ENCODE measurements at places on chromosomes 7 and 10.

DNA sequence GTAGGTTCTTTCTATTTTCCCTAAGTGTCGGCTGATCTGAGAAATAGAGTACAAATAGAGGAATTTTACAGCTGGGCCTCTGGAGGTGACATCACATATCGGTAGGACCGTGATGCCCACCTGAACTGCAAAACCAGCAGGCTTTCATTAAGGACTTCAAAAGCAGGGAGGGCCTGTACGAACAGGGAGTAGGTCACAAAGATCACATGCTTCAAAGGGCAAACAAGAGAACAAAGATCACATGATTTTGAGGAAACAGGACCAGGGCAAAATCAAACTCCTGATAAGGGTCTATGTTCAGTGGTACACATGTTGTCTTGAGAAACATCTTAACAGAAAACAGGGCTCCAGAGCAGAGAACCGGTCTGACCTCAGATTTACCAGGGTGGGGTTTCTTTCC lies 88.9 kb downstream of the CNNM2 start:
- no peak overlapping the region for H3K4me3 ChIP-seq
- no peak overlapping the region for H3K27ac ChIP-seq
- no peaks in the 10 kb centered on the region for H3K4me1 ChIP-seq
- H3K36me3 ChIP-seq: no peaks in the 10 kb centered on the region
- DNase-seq: no peak

DNA sequence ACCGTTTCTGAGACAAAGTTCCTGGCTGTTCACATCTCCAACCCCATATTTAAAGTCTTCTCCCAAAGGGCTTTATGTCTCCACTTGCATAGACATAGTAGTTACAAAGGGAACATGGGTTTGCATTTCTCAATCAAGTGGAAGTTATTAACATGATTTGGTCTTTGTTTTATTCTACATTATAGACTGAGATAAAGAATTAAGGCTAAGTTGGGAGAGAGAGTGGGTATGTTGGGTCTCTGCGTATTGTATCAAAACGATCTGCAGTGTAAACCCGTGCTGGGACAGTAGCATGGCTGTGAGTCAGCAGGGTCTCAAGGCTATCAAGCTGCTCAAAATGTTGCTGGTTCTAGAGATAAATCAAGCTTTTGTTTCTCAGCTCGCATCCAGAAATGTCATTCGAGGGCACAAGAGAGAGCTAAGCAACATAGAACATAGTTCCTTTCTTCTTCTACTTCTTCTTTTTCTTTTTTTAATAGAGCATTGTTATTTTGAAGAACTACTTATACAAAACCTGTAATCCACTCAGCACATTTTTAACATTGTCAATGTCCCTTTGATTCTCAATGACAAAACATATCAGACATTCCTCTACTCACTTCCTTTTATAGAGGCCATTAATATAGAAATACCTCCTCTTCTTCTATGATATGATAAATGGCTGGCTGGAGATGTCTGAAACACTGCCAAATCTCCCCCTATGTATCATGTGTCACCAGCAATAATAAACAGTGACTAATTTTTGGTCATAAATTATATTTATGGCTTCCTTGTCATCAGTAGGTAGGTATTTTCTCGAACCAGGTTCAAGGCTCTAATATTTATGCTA lies 34.5 kb upstream of the RHOBTB1 start:
- no peak overlapping the region for H3K4me3 ChIP-seq
- H3K27me3 ChIP-seq: no peaks in the 10 kb centered on the region
- H3K27ac ChIP-seq: no peak overlapping the region
- no peaks in the 10 kb centered on the region for H3K4me1 ChIP-seq
- no peaks in the 10 kb centered on the region for H3K36me3 ChIP-seq

DNA sequence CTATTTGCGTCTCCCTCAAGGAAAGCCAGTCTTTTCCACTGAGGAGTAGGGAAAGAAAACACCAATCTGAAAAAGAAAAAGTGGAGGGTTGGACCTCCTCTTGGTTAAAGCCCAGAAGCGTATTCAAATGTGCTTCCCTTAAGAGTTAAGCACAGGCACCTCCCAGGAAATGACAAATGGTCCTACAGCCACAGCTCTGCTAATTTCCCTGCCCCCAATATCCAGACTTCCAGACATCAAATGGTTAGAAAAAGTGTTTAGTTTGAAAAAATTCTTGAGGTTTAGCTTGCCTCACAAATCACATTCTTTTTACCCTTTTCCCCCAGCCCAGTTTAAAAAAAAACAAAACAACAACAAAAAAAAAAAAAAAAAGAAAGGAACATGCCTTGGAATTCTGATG lies 19.0 kb upstream of the COL1A2 start:
- no peaks in the 10 kb centered on the region for H3K27me3 ChIP-seq
- DNase-seq: no peak
- no peaks in the 10 kb centered on the region for H3K36me3 ChIP-seq
- H3K4me1 ChIP-seq: no peaks in the 10 kb centered on the region

- no peaks in the 10 kb centered on the region for H3K36me3 ChIP-seq
- no peaks in the 10 kb centered on the region for H3K4me1 ChIP-seq
- no peak overlapping the region for H3K27ac ChIP-seq
- H3K4me3 ChIP-seq: no peak overlapping the region
These were observed 490.0 kb upstream of the PHF14 start for GRCh38 chr7:10483671-10484070.

GRCh38 chr7:10222976-10223375 lies 750.7 kb upstream of the PHF14 start:
- H3K4me1 ChIP-seq: no peaks in the 10 kb centered on the region
- H3K36me3 ChIP-seq: no peaks in the 10 kb centered on the region
- H3K27ac ChIP-seq: no peak overlapping the region
- no peaks in the 10 kb centered on the region for H3K27me3 ChIP-seq
- DNase-seq: no peak

DNA sequence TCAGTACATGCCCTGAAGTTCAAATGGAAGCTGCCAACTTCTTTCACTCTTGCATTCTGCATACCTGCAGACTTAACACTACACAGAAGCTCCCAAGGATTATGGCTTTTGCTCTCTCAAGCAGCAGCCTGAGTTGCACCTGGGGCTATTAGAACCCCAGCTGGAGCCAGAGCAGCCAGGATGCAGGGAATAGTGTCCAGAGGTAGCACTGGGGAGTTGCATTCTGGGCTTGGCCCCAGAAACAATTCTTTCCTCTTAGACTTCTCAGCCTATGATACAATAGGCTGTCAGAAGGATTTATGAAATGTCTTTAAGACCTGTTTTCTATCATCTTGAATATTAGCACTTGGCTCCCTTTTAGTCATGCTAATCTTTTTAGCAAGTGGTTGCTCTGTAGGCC lies 886.7 kb upstream of the GHITM start:
- H3K27me3 ChIP-seq: no peaks in the 10 kb centered on the region
- no peaks in the 10 kb centered on the region for H3K4me1 ChIP-seq
- H3K27ac ChIP-seq: no peak overlapping the region
- H3K4me3 ChIP-seq: no peak overlapping the region
- no peak for DNase-seq
- H3K36me3 ChIP-seq: no peaks in the 10 kb centered on the region

DNA sequence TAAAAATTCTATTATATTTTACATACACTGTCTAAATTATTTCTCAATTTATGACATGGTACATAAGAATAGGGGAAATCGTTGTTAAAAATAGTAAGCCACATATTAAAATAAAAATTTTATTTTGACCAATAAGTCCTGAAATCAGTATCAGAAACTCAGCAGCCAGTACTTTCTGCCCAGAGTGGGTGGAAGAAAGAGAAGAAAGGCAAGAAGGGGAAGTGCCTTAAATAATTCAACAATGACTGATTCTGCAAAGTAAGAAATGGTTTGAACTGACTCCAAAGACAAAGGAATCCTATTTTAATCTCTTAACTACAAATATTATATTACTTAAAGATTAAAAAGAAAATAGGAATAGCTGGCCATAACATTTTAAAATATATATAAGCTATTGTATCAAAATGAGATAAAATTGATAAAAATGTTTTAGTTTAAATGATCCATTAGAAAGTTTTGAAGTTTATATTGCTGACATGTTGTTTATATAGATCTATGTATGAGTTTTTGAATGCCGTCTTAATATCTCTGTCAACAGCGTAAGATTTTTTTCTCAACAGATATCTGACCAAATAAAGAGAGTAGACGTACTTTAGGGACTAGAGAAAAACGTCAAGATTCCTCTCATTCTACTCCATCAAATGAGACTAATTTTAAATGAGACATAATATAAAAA lies 30.2 kb upstream of the NRCAM start:
- no peaks in the 10 kb centered on the region for H3K4me1 ChIP-seq
- H3K27me3 ChIP-seq: no peaks in the 10 kb centered on the region
- H3K4me3 ChIP-seq: no peak overlapping the region
- H3K36me3 ChIP-seq: no peaks in the 10 kb centered on the region
- no peak for DNase-seq

GRCh38 chr7:112946350-112946749 lies 140.3 kb downstream of the GPR85 start:
- H3K27ac ChIP-seq: no peak overlapping the region
- no peaks in the 10 kb centered on the region for H3K4me1 ChIP-seq
- H3K36me3 ChIP-seq: no peaks in the 10 kb centered on the region
- H3K4me3 ChIP-seq: no peak overlapping the region
- no peak for DNase-seq

DNA sequence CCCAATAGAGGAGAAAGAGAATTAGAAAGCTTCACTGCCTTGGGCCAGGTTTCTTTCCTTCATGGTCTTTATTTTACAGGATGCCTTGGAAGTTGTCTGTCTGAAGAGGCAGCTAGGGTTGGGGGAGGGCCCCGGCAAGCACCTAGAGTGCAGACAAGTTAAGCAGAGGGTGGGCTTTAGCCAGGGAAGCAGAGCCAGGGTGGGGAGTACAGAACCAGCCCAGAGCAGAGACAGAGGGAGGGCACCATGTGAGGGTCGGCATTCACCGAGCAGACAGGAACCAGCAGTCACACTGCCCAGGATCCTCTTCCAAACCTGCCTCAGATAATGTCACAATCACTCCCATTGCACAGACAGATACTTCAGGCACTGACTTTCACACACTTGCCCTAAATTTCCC lies 75.9 kb downstream of the ADARB2 start:
- no peaks in the 10 kb centered on the region for H3K27me3 ChIP-seq
- no peak overlapping the region for H3K4me3 ChIP-seq
- DNase-seq: no peak
- no peak overlapping the region for H3K27ac ChIP-seq
- H3K4me1 ChIP-seq: no peaks in the 10 kb centered on the region

DNA sequence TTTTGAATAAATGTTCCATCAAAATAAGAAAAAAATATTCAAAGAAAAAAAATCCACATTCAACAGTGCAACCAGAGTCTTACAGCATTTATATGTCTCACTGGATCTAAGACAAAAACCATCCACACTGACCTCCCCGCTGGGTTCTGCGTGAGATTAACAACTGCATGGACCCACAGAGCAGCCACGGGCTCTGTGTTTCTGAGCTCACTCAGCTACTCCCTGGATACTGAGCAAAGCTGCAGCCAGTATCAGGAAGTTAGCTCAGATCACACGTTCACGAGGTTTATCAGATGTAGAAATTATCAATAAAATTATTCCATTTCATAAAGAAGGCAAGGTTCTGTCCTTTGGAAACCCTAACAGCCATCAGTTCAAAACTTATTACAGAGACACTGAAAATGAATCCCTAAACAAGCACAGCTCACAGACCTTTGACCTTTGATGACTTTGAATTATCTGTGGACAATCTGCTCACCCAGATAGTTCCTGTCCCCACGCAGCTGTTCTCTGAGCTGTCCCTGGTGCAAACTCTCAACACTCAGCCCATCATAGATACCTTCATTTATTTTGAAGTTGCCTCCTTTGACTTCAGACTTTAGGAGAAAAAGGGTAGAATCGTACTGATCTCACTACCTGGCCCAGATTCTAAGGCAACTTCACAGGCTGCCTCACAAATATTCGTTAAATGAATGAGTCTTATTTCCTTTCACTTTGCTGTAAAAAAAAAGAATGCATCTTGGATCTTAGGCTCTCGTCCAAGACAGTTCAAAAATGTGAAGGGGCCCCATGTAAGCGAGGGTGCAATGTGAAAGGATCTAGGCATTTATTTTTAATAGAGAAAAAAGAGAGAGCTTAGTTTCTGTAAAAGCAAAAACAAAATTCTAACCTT lies 67.7 kb upstream of the SVIL start:
- DNase-seq: no peak
- H3K4me1 ChIP-seq: peaks cover 17% of the 10 kb centered on the region
- H3K36me3 ChIP-seq: no peaks in the 10 kb centered on the region
- no peaks in the 10 kb centered on the region for H3K27me3 ChIP-seq
- H3K27ac ChIP-seq: 0 out of 2 replicates have a peak overlapping the region, but pooled peaks have one; percentile 23

DNA sequence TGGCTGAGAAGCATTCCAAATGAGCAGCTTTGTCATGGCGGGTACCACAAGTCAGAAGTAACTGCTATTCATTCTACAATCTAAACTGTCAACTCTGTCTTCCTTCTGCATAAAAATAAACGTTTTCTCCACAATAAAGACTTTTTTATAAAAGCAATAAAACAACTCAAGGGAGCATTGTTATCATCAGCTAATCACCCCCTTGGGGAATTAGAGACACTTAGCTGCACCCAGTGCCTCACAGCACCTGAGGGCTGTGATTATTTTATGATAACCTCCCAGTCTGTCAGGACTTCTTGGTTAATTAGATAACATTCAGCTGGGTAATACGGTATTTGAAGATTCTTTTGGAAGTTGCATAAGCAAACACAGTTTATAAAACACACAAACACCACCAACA lies 155.6 kb downstream of the PPP1R3A start:
- DNase-seq: no peak
- H3K27ac ChIP-seq: no peak overlapping the region
- no peak overlapping the region for H3K4me3 ChIP-seq
- no peaks in the 10 kb centered on the region for H3K4me1 ChIP-seq
- no peaks in the 10 kb centered on the region for H3K36me3 ChIP-seq

GRCh38 chr7:158595068-158595467 lies 7.4 kb upstream of the PTPRN2 start:
- no peaks in the 10 kb centered on the region for H3K4me1 ChIP-seq
- no peak overlapping the region for H3K27ac ChIP-seq
- no peak overlapping the region for H3K4me3 ChIP-seq
- H3K36me3 ChIP-seq: no peaks in the 10 kb centered on the region
- no peaks in the 10 kb centered on the region for H3K27me3 ChIP-seq

GRCh38 chr10:36393801-36394200 lies 731.6 kb upstream of the ANKRD30A start:
- H3K36me3 ChIP-seq: no peaks in the 10 kb centered on the region
- no peak overlapping the region for H3K27ac ChIP-seq
- no peak overlapping the region for H3K4me3 ChIP-seq
- DNase-seq: no peak

DNA sequence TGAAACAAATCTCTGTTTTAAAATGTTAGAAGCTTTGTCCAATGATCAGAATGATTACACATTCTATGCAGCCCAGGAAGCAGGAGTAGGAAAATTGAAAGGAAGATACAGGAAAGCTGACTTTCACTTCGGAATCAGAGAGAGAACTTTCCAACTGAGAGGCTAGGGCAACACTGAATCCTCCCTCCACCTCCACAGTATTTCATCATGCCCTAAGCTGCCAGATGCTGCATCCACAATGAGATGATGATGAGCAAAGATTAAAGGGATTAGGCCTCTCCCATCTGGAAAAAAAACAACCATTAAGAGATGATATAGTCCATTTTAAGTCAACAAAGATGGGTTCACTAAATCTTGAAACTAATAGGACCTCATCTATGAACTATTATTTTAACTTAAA lies 215.6 kb downstream of the GPR37 start:
- DNase-seq: no peak
- H3K4me3 ChIP-seq: no peak overlapping the region
- no peaks in the 10 kb centered on the region for H3K27me3 ChIP-seq
- no peaks in the 10 kb centered on the region for H3K4me1 ChIP-seq
- H3K27ac ChIP-seq: no peak overlapping the region

Data from Panc1 (cell line).